SW 1271 (cell line): ENCODE measurements at places on chromosomes 2 and 18.

GRCh38 chr2:220891405-220891804 lies 680.7 kb downstream of the EPHA4 start:
- DNase-seq: no peak

DNA sequence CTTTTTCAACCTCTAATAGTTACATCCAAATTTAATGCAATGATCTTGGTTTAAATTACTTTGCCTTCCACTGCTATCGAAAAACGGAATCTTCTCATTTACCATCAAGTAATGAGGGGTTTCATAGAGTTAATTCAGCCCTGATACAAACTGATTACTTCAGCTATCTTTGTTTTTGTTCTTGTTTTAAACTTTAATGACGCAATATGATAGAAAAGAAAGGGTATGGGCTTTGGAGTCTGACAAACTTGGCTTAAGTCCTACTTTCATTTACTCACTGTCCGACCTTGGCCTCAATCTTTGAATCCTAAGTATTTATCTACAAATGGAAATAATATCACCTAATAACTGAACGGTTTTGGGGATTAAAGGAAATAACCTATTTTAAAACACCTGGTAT lies 16.1 kb downstream of the ADAM17 start:
- DNase-seq: no peak

GRCh38 chr2:70258532-70258875 lies 567 bp downstream of the PCYOX1 start:
- no peak for DNase-seq

GRCh38 chr2:232325324-232326273 lies 53.0 kb upstream of the ALPP start:
- no peak for DNase-seq

GRCh38 chr2:49933711-49934110 lies 779.4 kb upstream of the FSHR start:
- no peak for DNase-seq

DNA sequence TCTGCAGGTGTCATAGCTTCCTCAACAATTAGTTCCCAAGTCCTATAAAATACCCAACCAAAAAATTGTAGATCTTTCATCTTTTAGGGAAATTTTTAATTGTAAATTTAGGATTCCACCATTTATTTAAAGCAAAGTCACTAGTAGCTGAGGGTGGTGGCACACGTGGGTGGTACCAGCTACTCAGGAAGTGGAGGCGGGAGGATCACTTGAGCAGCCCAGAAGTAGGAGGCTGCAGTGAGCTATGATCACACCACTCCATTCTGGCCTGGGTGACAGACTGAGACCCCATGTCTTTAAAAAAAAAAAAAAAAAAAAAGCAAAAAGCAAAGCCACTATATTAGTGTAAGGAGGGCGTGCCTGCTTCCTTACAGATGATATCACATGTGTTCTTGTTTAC lies 60.3 kb upstream of the GREB1L start:
- DNase-seq: no peak

GRCh38 chr2:157572725-157573124 lies 55.9 kb downstream of the ACVR1C start:
- no peak for DNase-seq

GRCh38 chr2:28437918-28438317 lies 45.3 kb downstream of the FOSL2 start:
- no peak for DNase-seq

DNA sequence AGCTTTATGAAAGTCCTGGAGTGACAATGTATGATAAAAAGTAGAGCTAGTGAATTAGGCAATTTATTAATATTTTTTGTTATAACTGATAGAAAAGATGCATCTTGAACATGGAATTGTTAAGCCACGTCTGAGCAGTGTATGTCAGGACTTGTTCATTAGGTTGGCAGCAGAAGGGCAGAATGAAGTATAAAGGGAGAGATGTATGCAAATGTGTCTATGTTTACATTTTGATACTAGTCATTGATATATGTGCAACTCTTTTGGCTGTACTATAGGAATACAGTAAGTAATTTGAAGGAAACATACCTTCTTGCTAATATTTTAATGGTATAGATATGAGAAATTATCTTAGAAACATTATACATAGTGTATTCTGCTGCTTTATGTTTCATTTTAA lies 49.0 kb upstream of the TMEM247 start:
- DNase-seq: no peak

DNA sequence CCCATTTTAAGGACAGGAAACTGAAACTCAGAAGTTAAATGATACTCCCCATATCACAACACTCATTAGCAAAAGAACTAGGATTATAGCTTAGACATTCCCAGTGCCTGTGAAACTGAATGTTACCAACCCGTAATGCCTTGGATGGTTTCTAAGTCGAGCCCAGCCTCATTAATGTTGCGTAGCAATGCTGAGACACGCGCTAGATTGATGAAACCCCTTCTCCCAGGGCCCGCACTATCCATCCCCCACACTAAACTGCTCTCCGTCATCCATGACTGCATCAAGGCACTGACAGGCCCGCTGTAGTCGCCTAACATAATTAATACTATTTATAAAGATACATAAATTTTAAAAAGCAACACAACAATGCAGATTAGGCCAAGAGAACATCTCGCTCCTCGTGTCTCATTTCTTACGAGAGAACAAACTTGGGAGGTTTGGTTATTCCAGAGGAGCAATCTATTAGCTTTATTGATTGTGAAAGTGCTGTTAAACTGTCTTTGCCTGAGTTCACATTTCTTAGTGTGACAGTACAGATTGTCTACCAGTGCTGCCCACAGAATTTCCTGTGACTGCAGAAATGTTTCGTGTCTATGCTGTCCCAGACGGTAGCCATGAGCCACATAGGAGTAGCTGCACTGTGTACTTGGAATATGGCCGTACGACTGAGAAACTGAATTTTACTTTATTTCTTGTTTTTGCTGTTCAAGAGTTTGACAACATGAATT lies 312.2 kb upstream of the RAB12 start:
- no peak for DNase-seq

DNA sequence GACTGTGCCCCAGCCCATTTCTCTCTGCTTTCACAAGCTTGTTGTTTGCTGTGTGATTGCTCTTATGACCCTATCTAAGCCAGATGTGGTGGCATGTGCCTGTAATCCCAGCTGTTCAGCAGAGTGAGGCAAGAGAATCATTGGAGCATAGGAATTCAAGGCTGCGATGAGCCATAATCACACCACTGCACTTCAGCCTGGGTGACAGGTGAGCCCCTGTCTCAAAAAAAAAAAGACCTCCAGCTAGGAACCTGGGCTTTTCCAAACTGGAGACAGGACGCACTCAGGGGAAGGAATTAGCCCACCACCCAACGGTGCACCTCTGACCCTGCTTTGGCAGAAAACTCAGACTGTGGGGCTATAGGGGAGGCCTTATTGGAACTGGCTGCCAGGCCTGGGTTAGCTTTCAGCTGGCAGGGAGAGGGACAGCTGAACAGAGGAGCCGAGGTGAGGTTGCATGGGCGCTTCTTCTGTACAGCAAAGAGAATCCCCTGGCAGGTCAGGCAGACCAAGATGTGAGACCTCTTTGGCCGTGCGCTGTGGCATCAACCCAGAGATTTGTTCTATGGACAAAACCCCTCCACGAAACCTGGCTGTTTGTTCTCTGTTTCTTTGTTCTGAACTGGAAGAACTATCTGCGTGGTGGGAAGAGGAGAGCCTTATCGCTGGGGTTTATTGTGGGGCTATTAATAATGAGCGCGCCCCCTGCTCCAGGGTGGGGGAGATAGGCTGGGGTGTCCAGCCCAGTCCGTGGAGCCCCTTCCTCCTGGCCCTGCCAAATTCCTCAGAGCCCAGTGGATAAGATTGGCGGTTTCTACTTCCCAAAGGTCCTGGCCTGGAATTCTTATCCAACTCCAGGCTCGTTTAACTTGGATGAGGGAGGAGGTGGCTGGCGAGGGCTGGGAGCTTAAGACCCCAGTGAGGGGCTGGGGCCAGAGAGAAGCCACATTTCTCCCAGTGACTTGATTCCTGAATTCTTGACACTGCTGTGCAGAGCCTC lies 38.8 kb upstream of the SMAD7 start:
- DNase-seq: no peak

DNA sequence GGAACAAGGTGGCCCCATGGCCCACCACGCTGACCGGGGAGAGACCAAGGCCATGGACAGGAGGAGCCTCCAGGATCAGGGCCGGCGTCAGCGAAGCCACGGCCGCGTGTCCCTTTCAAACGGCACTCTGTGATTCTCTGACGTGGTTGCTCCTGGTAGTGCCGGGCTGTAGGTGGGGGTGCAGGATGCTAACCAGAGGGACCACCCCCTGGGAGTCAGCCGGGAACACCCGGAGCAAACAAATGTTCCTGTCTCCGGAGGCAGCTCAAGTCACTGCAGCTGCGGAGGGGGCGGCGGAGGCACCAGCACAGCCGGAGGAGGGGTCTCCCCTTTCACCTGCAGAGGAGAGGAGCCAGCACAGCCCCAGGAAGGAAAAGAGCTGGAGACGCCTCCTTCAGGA lies 750.6 kb upstream of the SALL3 start:
- no peak for DNase-seq

DNA sequence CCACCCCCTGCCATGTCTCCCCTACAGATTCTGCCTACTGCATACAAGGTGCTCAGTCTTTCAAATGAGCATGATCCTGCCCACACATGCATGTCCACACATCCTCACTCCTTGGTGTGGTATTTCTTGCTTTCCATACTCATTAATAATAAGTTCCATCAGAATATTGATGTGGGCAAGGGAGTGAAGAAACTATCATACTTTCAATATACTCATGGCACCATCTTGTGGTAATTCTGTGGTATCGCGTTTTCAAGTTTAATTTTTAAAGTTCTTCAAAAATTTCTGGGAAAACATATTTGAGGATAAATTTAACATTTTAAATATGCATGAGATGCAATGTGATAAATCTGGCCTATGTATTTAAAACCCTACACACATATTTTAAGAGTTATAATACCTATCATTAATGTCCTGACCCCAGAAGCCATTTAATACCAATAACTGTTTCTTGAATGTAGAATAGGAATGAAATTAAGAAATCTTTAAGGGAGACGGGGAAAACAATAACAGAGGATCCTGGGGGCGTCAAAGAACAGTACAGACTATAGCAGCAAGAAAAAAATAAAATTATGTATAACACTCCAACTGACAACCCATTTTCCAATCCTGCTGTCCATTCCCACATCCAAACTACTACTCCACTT lies 110.1 kb downstream of the ZNF385B start:
- DNase-seq: peak; percentile 37
